ENCODE measurements at places on chromosomes 5 and 9.

- DNase-seq = no peak
These were observed 39.6 kb downstream of the STK10 start for GRCh38 chr5:172148381-172148780.

DNA sequence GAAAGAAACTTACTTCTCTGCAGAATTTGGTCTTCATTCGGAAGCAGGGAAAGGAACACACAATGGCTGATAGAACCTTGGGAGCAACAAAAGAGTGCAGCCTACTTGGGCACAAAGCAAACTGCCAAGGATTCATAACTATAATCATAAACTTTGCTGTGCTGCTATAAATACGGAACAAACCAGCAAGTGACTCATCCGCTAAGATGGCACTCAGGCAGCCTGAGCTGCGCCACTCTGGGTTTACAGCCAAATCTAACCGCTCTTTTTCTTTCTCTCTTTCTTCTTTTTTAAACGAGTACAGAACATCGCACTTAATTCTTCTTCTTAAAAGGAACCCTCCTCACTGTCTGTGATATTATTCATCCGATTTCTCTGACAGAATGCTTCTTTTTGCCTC is 81.1 kb downstream of the PTPN3 start:
- DNase-seq = no peak

DNA sequence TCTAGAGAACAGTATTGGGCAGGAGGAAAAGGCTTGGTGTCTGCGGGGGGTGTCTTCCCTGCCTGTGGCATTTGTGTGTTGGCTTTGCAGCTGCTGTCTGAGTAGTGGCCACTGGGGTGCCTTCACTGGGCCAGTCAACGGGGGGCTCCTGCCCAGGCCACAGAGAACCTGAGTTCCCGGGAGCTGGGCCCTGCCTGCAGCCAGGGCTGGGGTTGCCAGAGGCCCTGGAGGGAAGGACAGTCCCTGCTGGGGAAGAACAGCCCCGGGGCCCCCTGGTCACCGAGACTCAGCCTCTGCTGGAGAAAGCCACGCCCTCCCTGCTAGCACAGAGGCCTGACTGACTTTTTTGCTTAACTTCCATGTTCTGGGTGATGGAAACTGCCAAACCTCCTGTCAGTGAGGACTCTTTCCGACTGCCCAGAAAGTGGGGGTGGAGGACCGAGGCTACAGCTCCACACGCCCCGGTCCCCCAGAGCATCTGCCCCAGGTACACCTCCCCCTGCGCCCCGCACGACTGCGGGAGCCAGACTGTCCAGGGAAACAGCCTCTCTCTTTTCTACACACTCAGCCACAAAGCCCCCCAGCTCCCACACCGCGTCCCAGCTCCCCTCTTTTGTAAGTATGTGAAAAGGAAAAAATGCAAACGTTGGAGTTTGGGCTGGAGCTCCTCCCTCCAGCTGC is 133.4 kb downstream of the DAB2IP start:
- no peak for DNase-seq

DNA sequence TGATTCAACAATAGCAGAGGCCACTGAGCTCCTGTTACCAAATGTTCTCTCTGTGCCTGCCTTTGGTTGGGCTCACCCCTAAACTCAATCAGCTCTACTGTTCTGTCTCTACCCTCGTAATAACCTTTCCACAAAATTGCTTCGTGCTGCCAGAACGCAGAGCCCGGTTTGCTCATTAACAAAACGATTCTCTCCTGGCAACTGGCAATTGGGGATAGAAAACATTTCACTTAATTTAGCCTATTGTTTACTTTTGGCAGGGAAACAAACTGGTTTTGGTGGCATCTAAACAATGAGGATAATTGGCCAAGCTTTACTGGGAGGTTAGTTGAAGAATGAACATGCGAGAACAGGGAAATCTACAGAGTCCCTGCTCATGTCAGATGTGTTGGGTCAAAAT is 56.6 kb downstream of the SLC28A3 start:
- DNase-seq = no peak

- peak; percentile 45 for DNase-seq
These were observed 5.4 kb upstream of the HBEGF start for GRCh38 chr5:140351609-140352334.

GRCh38 chr5:112116371-112116770 is 302.7 kb downstream of the EPB41L4A start:
- DNase-seq = no peak

- no peak for DNase-seq
These were observed 822 bp downstream of the DENND4C start for GRCh38 chr9:19231126-19231903.

GRCh38 chr5:75610201-75610600 is 1.1 kb upstream of the ANKDD1B start:
- DNase-seq = no peak

- no peak for DNase-seq
These were observed 76.5 kb downstream of the COL27A1 start for GRCh38 chr9:114231719-114232449.

DNA sequence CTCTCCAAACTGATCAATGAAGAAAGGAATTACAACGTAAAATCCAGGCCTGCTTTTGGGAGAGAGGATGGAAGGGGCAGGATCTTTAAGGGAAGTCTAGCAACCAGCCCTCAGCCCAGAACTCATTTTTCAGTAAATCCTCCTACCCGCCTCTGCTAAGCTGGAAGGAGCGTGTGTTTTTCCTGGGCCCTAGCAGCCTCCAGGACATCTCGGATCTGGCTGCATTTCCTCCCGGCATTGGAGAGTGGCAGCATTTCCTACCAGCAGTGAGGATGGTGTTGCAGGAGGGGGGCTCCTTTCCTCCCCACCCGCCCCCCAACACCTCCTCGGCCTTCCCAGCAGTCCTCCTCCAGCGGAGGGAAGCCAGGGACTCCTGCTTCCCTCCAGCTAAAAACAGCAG is 54.5 kb downstream of the DCP2 start:
- no peak for DNase-seq

DNA sequence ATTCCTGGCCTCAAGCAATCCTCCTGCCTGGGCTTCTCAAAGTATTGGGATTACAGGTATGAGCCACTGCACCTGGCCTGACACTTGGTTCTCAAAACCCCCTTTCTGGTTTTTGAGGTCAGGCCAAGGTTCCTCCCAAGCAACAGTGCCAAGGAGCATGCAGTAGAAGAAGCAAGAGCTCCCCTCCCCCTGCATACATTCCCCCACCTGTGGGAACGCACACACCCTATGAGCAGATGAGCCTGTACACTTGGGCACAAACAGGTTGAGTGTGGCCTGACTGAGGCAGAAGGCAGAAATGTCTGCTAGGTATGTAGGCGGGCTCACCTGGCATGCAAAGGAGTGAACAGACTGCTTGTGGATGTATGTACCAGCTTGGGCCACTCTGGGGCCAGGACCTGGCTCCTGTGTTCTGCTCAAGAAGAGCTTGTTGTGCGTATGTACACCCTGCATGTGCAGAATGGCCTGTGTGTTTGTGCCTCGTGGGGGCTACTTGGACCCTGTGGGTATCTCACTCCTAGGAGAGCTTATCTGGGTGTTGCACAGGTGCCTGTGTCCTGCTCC is 1.7 kb downstream of the GPRIN1 start:
- DNase-seq = no peak

DNA sequence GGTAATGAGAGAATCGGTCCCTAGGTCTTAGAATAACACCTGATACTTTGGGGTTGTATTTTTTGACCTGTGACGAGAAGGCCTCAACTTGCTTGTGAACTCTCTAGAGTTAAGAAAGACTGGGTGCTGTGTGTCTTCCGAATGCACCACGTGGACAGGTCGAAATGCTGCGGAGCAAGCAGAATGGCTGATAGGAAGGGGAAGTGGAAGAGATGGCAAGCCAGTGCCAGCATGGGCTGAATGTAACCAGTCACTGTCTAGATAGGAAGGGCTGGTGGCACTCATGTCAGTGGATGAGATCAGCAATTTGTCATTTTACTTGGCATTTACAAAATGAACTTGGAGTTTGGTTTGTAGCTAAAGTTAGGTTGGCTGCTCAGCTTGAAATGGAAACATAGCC is 5.6 kb downstream of the OTULINL start:
- no peak for DNase-seq

- no peak for DNase-seq
These were observed 65.2 kb downstream of the STARD4 start for GRCh38 chr5:111447099-111447498.

GRCh38 chr5:140152022-140152999 is 22.7 kb upstream of the CYSTM1 start:
- DNase-seq = no peak

GRCh38 chr5:94422812-94423211 is 195.6 kb downstream of the KIAA0825 start:
- no peak for DNase-seq

GRCh38 chr5:151581812-151582583 is 9.1 kb downstream of the FAT2 start:
- DNase-seq = no peak

GRCh38 chr5:77719666-77720363 is 56.3 kb downstream of the TBCA start:
- DNase-seq = no peak

- DNase-seq = no peak
These were observed 184.0 kb downstream of the DENND1A start for GRCh38 chr9:123745933-123746332.

- DNase-seq = no peak
These were observed 148.7 kb downstream of the CDK5RAP2 start for GRCh38 chr9:120431268-120431667.

DNA sequence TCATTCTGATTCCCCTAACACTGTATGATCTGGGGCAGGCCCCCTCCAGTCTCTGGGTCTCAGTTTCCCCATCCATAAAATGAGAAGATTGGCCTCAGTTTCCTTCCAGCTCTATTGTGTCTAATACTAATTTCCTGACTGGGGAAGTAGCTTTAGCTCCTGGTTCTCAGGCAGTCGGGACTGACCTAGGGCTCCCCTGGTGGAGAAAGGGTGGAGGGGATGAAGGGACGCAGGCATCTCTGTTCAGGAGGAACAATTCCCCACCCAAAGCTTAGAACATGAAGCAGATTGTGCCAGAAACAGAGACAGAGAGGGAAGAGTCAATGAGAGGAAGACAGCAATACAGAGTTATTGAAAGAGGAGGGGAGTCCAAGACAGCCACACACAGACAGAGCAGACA is 14.2 kb upstream of the PTGS1 start:
- no peak for DNase-seq

- no peak for DNase-seq
These were observed 47.1 kb upstream of the EFNA5 start for GRCh38 chr5:107717816-107718215.

DNA sequence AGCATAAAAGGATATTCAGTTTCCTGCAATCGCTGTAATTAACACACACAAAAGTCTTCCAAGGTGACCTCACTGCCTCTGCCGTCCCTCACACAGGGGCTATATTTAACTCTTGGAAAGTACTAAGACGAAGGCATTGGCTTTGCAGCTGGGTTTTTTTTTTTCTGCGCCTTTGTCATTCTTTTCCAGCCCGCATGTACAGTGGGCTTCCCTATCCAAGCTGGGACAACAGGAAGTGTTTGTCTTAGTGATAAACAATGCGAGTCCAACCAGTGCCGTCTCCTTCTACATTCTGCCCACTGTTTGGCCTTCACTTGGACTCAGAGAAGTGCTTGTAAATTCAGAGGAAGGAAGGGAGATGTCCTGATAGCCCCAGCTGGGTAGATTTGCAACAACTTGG is 17.6 kb downstream of the AFAP1L1 start:
- no peak for DNase-seq

DNA sequence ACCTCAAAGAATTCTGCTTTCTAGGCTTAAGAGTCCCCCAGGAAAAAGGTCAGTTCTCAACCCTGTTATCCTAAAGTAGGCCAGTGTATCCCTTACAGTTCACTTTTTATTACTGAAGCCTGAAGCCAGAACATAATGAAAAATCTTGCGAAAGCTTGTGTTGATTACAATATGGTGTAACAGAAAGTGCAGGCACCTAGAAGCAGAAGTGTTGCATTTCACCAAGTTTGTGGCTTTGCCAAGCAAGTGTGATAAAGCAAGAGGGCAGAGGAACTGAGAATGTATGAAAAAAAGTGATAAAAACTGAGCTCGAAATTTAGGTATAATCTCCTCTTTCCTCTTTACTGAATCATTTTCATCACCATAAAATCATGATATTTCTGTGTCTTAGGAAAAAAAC is 26.2 kb downstream of the AGTPBP1 start:
- DNase-seq = no peak

GRCh38 chr5:145189746-145190145 is 645.4 kb downstream of the PRELID2 start:
- no peak for DNase-seq

- no peak for DNase-seq
These were observed 209.6 kb downstream of the SEMA6A start for GRCh38 chr5:116365006-116365496.

- DNase-seq = no peak
These were observed 543.7 kb upstream of the SGCD start for GRCh38 chr5:155783246-155783645.

GRCh38 chr5:66620711-66621110 is 24.5 kb downstream of the MAST4 start:
- DNase-seq = no peak

DNA sequence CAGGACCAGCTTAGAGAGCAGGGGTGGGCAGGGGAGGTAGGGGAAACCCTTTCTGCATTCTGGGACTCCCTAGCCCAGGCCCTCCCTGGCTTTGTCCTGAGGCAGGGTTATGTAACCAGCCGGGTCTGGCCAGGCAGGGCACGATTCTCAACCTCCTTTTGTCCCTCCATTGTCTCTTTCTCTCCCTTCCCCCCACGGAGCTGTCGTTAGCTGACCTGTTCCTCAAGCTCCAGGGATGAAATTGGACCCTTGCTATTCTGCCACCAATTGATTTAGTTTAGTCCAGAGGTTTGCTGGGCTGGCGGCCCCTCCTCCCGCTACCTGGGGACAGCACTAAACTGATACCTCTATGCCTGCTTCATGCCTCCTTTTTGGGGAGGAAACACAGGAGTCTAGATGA is 9.4 kb upstream of the NDST1 start:
- DNase-seq = no peak

GRCh38 chr5:82676661-82677060 is 398.5 kb upstream of the RPS23 start:
- no peak for DNase-seq

- no peak for DNase-seq
These were observed 2.3 kb upstream of the CTNND2 start for GRCh38 chr5:11906497-11906896.

- DNase-seq = no peak
These were observed 89.5 kb downstream of the TSSK1B start for GRCh38 chr5:113344973-113345940.

DNA sequence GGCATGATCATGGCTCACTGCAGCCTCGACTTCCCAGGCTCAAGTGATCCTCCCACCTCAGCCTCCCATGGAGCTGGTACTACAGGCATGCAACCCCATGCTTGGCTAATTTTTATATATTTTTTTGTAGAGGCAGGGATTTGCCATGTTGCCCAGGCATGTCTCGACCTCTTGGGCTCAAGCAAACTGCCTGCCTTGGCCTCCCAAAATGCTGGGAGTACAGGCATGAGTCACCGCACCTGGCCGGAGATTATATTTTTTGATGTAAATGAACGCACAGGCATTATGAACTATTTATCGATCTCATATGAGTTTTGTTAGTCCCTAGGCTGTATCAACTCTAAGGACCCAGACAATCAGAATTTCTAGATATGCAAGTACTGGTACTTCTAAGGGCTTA is 25.5 kb upstream of the CEP120 start:
- DNase-seq = no peak

GRCh38 chr5:172771439-172772111 is 580 bp upstream of the DUSP1 start:
- DNase-seq = no peak

All from GM18507 (cell line).